AG09309 (cell line): ENCODE measurements at places on chromosomes 3 and 15.

DNA sequence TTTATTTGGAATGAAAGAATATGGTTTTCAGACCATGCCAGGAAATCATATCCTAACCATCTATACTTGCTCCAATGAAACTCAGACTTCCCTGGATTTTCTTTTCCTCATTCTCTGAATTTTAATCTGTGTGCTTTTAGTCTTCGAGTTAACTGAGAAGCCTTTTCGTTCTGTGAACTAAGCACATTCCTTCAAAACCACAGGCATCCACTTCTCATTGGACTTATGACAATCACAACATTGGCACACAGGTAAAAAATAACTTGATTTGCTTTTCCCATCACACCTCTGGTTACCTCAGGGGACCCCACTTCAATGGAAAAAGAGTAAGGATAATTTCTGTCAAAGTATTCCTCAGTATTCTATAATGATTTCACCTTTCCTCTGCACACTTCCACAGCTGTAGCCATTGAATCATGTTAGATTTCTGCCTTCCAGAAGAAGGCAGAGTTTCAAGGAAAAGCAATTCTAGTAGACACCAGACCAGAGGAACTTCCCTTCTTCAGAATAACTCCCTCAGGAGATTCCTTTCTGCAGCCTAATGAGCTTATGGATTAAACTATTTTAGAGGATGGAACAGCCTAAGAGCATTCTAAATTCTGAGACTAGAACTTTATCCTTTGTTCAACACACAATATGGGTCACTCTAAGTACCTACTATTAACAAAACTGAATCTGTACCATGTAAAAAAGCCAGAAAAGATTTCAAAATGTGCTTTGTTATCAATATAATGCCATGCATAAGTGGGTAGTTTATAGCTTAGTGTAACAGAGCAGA is 15.9 kb downstream of the COMMD2 start:
- no peak for DNase-seq

- peak; percentile 31 for DNase-seq
Observed at GRCh38 chr15:77104155-77104554, 33.2 kb upstream of the TSPAN3 start.

DNA sequence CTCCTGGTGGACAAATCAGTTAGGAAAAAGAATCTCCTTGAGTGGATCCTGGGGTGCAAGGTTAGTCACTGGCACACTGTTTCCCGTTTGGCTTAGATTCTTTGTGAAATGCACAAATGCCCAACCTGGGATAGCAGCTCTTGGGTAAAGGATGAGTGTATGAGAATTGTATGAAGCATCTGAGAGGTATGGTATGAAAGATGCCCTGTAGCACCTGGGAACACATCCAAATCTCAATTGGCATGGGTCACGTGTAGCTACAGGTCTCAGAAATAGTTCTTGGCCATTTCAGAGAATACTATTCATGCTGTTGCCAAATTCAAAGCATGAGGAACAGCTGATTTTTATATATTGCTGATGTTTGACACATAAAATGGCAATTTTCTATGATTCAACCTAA is 84.3 kb downstream of the KCNH8 start:
- no peak for DNase-seq

- no peak for DNase-seq
Observed at GRCh38 chr3:52248816-52249547, 3.4 kb downstream of the PPM1M start.

GRCh38 chr3:57688291-57688690 is 4.6 kb downstream of the DENND6A start:
- no peak for DNase-seq

GRCh38 chr3:13700889-13701288 is 152.0 kb downstream of the FBLN2 start:
- no peak for DNase-seq

DNA sequence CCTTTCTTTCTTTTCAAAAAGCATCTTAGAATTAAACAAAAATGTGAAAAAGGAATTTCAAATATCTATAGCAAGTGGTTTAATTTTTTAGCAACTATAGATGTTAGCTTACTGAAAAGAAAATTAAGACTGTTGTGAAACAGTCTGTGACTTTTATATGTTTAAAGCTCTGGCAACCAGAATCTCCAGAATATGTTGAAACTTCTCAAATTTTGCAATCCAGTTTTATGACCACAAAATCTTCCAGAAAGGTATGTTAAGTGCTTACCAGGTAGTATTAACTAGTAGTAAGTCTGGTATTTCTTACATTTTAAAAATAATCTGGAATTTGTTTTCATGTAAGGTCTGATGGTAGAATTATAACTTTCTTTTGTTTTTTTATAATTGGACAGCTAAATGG is 235.0 kb downstream of the SLC9A9 start:
- no peak for DNase-seq

GRCh38 chr15:87493803-87494202 is 762.7 kb downstream of the NTRK3 start:
- no peak for DNase-seq

- no peak for DNase-seq
Observed at GRCh38 chr15:72285927-72286516, 13.7 kb upstream of the PARP6 start.

GRCh38 chr3:81339040-81339845 is 422.2 kb downstream of the GBE1 start:
- DNase-seq = no peak

GRCh38 chr15:69627548-69628158 is 175.0 kb downstream of the RPLP1 start:
- DNase-seq = no peak

DNA sequence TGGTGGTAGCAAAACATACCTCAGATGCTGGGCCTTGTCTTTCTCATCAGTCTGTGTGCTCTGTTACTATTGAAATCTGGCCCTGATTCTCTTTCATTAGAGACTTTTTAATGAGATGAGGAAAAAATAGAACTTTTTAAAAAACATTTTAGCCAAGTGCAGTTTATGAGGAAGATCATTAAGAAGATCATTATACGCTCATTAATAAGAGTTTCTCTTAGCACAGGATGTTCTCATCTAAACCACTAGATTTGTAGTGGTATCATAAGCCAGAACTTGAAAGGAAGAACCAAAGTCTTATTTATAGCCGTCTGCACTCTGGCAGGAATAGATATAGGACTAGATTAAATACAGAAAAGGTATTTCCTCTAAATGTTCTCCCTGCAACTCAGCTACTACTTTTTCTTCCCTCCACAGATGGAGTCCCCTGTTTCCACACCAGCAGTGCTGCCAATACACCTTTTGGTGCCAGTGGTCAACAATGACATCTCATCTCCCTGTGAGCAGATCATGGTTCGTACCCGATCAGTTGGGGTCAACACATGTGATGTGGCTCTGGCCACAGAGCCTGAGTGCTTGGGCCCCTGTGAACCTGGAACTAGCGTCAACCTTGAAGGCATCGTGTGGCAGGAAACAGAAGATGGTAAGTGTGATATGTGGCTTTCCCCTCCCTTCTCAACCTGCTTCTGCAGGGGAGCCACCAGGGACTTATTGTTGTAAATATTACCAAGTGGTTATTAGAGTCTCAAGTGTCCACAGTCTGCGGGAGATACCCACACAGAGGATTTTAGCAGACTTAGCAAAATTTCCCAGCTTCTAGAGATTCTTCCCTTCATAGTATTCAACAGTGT is 152.8 kb downstream of the RBPMS2 start:
- DNase-seq = no peak

- DNase-seq = no peak
Observed at GRCh38 chr3:121981473-121981872, 40.6 kb downstream of the ILDR1 start.

- no peak for DNase-seq
Observed at GRCh38 chr3:141070727-141071357, 19.7 kb downstream of the SPSB4 start.

- no peak for DNase-seq
Observed at GRCh38 chr3:12472000-12472610, 12.2 kb upstream of the TSEN2 start.

DNA sequence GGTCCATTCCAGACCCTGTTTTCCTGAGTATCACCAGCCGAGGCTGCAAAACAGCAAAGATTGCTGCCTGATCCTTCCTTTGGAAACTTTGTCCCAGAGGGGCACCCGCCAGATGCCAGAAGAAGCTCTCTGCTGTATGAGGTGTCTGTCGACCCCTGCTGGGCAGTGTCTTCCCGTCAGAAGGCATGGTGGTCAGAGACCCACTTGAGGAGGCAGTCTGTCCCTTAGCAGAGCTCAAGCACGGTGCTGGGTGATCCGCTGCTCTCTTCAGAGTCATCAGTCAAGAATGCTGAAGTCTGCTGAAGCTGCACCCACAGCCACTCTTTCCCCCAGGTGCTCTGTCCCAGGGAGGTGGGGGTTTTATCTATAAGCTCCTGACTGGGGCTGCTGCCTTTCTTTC is 1121.2 kb downstream of the NSUN3 start:
- no peak for DNase-seq

GRCh38 chr15:75104804-75105557 is 81.6 kb downstream of the PPCDC start:
- peak; percentile 78 for DNase-seq

DNA sequence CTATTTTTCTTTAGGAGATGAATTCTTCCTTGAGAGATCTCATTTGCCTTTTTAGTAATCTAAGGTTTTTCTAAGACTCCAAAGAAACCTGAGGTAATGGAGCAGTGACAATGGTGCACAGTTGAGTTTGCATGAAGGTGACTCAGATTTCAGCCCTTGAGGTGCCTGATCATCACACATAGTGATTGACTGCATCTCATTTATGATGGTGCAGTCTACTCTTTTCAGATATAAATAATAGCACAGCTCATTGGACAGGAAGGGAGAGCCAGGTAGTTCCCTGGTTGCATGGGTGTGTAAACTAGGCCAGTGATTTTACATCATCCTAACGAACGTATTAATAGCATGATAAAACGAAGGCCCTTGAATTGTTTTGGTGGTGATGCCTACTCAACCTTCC is 86.1 kb upstream of the SAMMSON start:
- DNase-seq = no peak

- DNase-seq = no peak
Observed at GRCh38 chr3:106255870-106256248, 387.0 kb upstream of the CBLB start.

GRCh38 chr3:140943781-140944552 is 2.3 kb downstream of the SLC25A36 start:
- no peak for DNase-seq

GRCh38 chr3:172138193-172138537 is 98.8 kb downstream of the FNDC3B start:
- DNase-seq = no peak

- peak; percentile 86 for DNase-seq
Observed at GRCh38 chr3:70849911-70850699, 537.7 kb upstream of the MDFIC2 start.

DNA sequence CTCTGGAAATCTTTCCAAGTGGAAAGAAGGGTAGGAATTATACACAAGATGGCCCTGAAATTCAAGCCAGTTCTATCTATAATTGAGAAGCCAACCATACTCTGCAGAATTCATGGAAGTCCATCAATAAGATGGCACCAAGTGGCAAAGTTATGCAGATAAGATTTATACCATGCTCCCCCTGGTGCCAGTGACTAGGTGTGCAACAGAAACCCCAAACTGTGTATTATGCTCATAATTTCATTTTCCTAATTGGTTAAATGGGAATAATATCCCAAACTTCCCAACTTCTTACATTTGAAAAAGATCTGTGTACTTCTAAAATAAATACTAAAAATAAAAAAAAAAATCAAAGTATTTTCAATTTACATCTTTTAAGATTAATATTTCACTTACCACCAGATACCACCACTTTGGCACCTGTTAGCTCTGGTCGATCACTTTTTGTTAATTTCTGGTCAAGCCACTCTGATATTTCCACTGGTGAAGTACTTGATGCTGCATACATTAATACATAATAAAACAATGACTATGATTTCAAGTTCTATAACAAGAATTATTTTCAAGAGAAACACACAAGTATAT is 25.9 kb downstream of the ETFA start:
- DNase-seq = no peak

DNA sequence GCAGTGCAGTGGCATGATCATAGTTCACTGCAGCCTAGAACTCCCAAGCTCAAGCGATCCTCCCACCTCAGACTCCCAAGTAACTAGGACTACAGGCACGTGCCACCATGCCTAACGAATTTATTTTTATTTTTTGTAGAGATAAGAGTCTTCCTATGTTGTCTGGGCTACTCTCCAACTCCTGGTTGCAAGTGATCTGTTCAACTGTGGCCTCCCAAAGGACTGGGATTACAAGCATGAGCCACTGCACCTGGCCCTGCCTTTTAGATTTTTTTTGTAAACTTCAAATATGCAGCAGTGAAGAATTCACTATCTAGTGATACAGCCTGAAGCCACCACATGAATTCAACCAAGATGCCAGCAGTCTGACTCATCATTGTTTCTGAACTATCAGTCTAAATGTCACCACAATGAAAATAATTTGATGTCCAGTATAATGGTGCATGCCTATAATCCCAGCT is 32.7 kb downstream of the UBXN7 start:
- no peak for DNase-seq

DNA sequence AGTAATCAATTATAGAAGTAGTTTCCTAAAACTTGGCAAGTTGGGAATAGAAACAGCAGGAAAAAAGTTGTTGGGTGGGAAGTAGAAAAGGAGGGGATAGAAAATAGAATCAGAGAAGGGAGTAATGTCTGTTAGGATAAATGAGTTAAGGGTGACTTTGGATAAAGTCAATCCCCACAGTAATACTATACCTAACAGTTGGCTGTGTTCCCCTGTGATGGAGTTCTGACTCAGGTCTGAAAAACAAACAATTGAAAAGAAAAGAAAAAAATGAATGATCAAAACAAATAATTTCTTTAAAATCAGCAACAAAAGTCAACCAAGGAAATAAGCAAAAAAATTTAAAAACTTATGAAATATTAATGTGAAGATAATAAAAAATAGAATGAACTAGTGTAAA is 50.3 kb downstream of the EMC4 start:
- no peak for DNase-seq

DNA sequence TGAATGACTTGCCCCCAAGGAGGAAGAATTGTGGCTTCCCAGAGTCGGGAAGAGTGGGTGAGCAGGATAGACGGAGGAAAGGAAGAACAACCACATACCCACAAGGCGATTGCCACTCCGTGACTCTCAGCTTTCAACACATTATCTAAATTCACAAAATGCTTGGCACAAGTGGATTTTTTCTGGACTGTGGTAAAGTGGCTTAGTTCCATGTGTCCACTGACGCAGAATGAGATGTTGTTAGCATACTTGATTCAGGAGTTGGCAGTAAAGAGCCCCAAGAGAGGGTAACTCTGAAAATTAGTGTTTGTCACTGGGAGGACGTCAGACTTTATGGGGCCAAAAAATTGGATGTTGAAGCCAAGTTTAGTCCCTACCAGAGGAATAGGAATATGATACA is 198.8 kb upstream of the CTNNB1 start:
- DNase-seq = no peak

GRCh38 chr15:98160236-98160635 is 199.7 kb downstream of the ARRDC4 start:
- no peak for DNase-seq
